ENCODE measurements at places on chromosomes 13 and 19. TPM values are rescaled to one million over a fixed set of nuclear protein-coding genes. Genes with fewer than 3 reads are reported as not detected.

The F7 gene
- 0.11 TPM for total RNA-seq

The CYP2B6 gene
- 4.6 TPM for total RNA-seq

The PRR22 gene
- total RNA-seq, result 1.4 TPM

The MICOS13 gene
- 56.0 TPM for total RNA-seq

The C1QTNF9B gene
- not detected for total RNA-seq

The ZNF665 gene
- total RNA-seq, result 1.6 TPM

The CCL25 gene
- not detected for total RNA-seq

GRCh38 chr19:6099599-6099998 lies 10.7 kb downstream of the RFX2 start:
- no peak for DNase-seq
- no peaks in the 10 kb centered on the region for H3K4me1 ChIP-seq
- no peaks in the 10 kb centered on the region for H3K36me3 ChIP-seq
- H3K27ac ChIP-seq, result peak overlapping the region; percentile 52
- no peak overlapping the region for H3K4me3 ChIP-seq

DNA sequence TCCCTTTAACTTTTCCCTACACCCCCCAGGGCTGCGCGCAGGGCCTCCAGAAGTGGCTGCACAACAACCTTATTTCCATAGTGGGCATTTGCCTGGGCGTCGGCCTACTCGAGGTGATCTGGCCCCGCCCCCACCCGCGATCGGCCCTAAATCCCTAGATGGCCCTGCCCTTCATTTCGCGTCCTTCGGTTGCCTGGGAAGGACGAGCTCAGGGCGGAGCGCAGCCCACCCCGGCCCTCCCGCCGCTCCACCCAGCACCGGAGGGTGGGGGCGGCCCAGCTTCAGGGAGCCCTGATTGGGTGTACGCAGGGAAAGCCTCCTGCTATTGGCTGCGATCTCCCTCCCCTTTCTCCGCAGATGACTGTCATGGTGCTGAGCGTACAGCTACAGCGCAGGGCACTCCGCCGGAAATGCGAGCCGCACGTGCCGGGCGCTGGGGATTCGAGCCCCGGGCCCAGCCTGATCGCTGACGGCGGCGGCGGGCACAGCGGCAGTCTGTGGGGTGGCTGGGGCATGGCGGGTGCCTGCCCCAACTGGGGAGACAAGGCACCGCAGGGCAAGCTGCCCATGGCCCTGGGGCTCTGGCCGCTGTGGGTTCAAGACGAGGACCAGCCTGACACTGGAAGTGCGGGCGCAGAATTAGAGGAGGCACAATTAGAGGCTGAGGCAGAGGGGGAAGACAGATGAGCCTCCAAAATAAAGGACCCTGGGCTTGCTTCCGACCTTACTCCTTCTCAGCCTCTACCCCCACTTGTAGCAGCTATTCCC lies 4.3 kb downstream of the CD37 start:
- peak; percentile 86 for DNase-seq
- no peaks in the 10 kb centered on the region for H3K36me3 ChIP-seq
- H3K27ac ChIP-seq, result peak overlapping the region; percentile 72
- H3K4me1 ChIP-seq, result peaks cover 6% of the 10 kb centered on the region
- peak overlapping the region; percentile 22 for H3K4me3 ChIP-seq

DNA sequence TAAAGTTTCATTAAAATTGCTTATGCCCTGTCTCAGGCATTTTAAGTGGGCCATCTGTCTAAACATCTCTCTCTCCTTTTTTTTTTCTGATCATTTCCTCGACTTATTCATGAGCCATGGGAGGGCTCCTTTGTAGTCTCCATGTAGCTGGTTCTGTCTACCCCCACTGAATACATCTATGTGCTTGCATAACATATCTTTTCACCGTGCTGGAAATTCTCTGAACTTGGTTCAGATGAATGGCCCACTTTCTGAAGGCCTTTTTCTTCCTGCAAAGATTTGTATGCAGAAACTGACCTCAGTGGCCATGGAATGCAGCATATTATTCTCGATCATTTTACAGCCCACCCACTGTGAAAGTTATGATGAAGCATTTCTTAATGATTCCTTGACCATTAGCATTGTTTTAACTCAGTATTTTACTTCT lies 225.3 kb downstream of the GGACT start:
- no peak overlapping the region for H3K27ac ChIP-seq
- H3K27me3 ChIP-seq, result no peaks in the 10 kb centered on the region
- no peak overlapping the region for H3K4me3 ChIP-seq

GRCh38 chr19:50419580-50420035 lies 870 bp downstream of the SPIB start:
- peaks cover 25% of the 10 kb centered on the region for H3K27me3 ChIP-seq
- H3K4me1 ChIP-seq, result peaks cover 5% of the 10 kb centered on the region
- H3K27ac ChIP-seq, result no peak overlapping the region
- DNase-seq, result no peak
- H3K4me3 ChIP-seq, result peak overlapping the region; percentile 15

GRCh38 chr13:76600081-76600480 lies 286.1 kb downstream of the KCTD12 start:
- no peak overlapping the region for H3K4me3 ChIP-seq
- H3K4me1 ChIP-seq, result no peaks in the 10 kb centered on the region
- H3K36me3 ChIP-seq, result no peaks in the 10 kb centered on the region

- H3K27me3 ChIP-seq, result no peaks in the 10 kb centered on the region
- H3K27ac ChIP-seq, result no peak overlapping the region
- no peak overlapping the region for H3K4me3 ChIP-seq
- H3K36me3 ChIP-seq, result no peaks in the 10 kb centered on the region
- H3K4me1 ChIP-seq, result no peaks in the 10 kb centered on the region
Measured at GRCh38 chr13:112843392-112844111, 125.5 kb upstream of the MCF2L start.

GRCh38 chr13:49528161-49528560 lies 32.4 kb downstream of the PHF11 start:
- H3K4me1 ChIP-seq, result no peaks in the 10 kb centered on the region
- no peaks in the 10 kb centered on the region for H3K36me3 ChIP-seq
- H3K4me3 ChIP-seq, result no peak overlapping the region
- no peak overlapping the region for H3K27ac ChIP-seq
- H3K27me3 ChIP-seq, result no peaks in the 10 kb centered on the region
- DNase-seq, result no peak

GRCh38 chr13:96766306-96766705 lies 228.0 kb downstream of the OXGR1 start:
- no peaks in the 10 kb centered on the region for H3K36me3 ChIP-seq
- no peak overlapping the region for H3K27ac ChIP-seq
- no peaks in the 10 kb centered on the region for H3K27me3 ChIP-seq

DNA sequence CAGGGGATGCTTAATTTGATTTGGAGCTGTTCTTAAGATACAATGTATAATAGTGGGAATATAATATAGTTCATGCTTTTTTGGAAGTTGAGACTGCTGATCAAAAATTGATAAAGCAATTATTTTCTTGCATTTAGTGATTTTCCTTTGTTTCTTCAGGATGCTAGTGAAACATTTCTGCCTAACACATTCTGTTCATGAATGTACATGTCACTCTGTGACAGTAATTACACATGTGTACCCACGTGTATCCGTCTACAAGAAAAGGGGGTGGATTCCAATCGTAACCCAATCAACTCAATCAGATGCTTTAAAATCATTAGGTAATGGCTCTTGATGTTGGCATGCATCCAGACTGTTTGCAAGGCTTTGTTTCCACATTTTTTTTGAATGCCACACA lies 5.0 kb upstream of the FRY start:
- no peak overlapping the region for H3K4me3 ChIP-seq
- no peak overlapping the region for H3K27ac ChIP-seq
- no peaks in the 10 kb centered on the region for H3K36me3 ChIP-seq
- DNase-seq, result no peak

DNA sequence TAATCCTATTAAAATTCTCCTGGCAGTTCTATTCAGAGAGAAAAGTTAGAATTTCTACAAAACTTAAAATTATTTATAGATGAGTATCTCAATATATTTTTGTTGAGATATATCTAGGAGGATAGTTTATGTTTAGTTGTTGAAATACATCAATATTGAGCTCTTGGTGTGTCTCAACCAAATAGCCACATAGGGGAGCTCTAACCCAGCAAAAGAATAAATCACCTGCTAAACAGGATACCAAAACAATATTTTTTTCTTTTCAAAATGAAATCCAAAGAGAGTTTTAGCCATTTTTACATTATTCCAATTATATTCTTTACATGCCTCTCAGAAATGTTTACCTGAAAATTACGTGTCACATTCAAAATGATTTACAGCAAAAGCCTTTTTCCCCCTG lies 954.7 kb downstream of the SLITRK6 start:
- no peaks in the 10 kb centered on the region for H3K36me3 ChIP-seq
- H3K4me1 ChIP-seq, result no peaks in the 10 kb centered on the region
- no peak overlapping the region for H3K4me3 ChIP-seq
- no peaks in the 10 kb centered on the region for H3K27me3 ChIP-seq

GRCh38 chr19:28889941-28890670 lies 322.8 kb downstream of the UQCRFS1 start:
- no peak overlapping the region for H3K27ac ChIP-seq
- no peaks in the 10 kb centered on the region for H3K4me1 ChIP-seq
- H3K27me3 ChIP-seq, result no peaks in the 10 kb centered on the region
- no peak for DNase-seq

GRCh38 chr13:94065741-94066140 lies 413.7 kb downstream of the DCT start:
- H3K36me3 ChIP-seq, result no peaks in the 10 kb centered on the region
- H3K27me3 ChIP-seq, result no peaks in the 10 kb centered on the region
- no peak for DNase-seq
- no peak overlapping the region for H3K4me3 ChIP-seq
- H3K27ac ChIP-seq, result no peak overlapping the region
- H3K4me1 ChIP-seq, result no peaks in the 10 kb centered on the region

GRCh38 chr13:62684359-62684758 lies 1268.7 kb upstream of the PCDH20 start:
- no peak overlapping the region for H3K4me3 ChIP-seq
- no peak overlapping the region for H3K27ac ChIP-seq
- no peak for DNase-seq
- no peaks in the 10 kb centered on the region for H3K4me1 ChIP-seq
- no peaks in the 10 kb centered on the region for H3K27me3 ChIP-seq

- H3K4me1 ChIP-seq, result no peaks in the 10 kb centered on the region
- H3K4me3 ChIP-seq, result no peak overlapping the region
- H3K27me3 ChIP-seq, result no peaks in the 10 kb centered on the region
- H3K27ac ChIP-seq, result no peak overlapping the region
- DNase-seq, result no peak
- no peaks in the 10 kb centered on the region for H3K36me3 ChIP-seq
Measured at GRCh38 chr19:45747513-45747912, 14.3 kb downstream of the MEIOSIN start.

GRCh38 chr13:78032132-78032531 lies 113.5 kb upstream of the EDNRB start:
- H3K27me3 ChIP-seq, result no peaks in the 10 kb centered on the region
- no peaks in the 10 kb centered on the region for H3K4me1 ChIP-seq
- DNase-seq, result no peak
- H3K36me3 ChIP-seq, result no peaks in the 10 kb centered on the region

- no peak for DNase-seq
- H3K27me3 ChIP-seq, result no peaks in the 10 kb centered on the region
- H3K4me3 ChIP-seq, result no peak overlapping the region
- H3K27ac ChIP-seq, result no peak overlapping the region
- no peaks in the 10 kb centered on the region for H3K36me3 ChIP-seq
- no peaks in the 10 kb centered on the region for H3K4me1 ChIP-seq
Measured at GRCh38 chr13:39107561-39107960, 69.3 kb downstream of the NHLRC3 start.

DNA sequence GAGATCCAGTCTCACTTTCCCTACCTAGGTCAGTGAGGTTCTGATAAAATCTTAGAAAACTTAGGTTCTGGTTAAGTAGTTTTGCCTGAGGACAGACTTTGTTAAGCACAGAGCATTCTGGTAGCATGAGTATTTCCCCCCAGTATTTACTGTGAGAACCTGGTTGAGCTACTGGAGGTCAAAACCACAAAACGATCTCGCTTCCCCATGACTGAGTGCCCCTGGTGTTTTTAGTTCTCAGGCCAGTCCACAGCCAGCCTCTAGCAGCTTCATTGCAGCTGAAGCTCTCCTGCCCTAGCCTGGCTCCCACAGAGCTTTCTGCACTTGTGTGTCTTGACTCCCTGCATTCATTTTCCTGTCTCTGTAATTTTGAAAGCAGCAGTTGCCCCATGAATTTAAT lies 1138.2 kb downstream of the UQCRFS1 start:
- H3K4me1 ChIP-seq, result no peaks in the 10 kb centered on the region

GRCh38 chr13:29081697-29082440 lies 261.7 kb downstream of the MTUS2 start:
- no peak overlapping the region for H3K27ac ChIP-seq
- H3K4me1 ChIP-seq, result no peaks in the 10 kb centered on the region
- H3K4me3 ChIP-seq, result no peak overlapping the region

- no peaks in the 10 kb centered on the region for H3K36me3 ChIP-seq
- no peak overlapping the region for H3K27ac ChIP-seq
- H3K4me1 ChIP-seq, result no peaks in the 10 kb centered on the region
Measured at GRCh38 chr19:50406156-50406820, 12.4 kb upstream of the SPIB start.

DNA sequence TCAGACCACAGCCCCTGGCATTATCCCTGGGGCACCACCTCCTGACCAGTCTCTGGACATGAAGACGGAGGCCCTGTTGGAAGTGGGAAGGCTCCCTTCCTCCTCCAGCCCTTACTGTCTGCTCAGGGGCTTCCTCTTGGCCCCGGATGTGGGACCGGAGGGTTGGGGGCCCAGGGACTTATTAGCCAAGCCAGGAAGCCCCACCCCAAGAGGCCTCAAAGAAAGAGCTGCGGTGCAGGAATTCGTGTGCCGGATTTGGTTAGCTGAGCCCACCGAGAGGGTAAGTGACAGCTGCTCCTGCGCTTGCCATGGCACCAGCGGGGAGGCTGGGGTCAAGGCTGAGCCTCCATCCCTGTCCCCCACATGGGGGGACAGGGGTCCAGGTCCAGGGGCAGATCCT lies at the start of gene RETN:
Gene RETN (plus strand): TSS at position 208 of the 400 bp plus-strand sequence. CDS start 278 bp downstream, outside the sequence.
- H3K4me3 ChIP-seq, result no peak within 1 kb of the TSS
- peaks cover 3% of the 10 kb centered on the region for H3K27me3 ChIP-seq
- no peak within 1 kb of the TSS for H3K27ac ChIP-seq
- no peaks in the 10 kb centered on the region for H3K36me3 ChIP-seq

- H3K4me3 ChIP-seq, result no peak overlapping the region
- no peaks in the 10 kb centered on the region for H3K27me3 ChIP-seq
- DNase-seq, result no peak
- no peak overlapping the region for H3K27ac ChIP-seq
- H3K4me1 ChIP-seq, result peaks cover 2% of the 10 kb centered on the region
Measured at GRCh38 chr13:30314069-30314468, 6.7 kb upstream of the KATNAL1 start.

DNA sequence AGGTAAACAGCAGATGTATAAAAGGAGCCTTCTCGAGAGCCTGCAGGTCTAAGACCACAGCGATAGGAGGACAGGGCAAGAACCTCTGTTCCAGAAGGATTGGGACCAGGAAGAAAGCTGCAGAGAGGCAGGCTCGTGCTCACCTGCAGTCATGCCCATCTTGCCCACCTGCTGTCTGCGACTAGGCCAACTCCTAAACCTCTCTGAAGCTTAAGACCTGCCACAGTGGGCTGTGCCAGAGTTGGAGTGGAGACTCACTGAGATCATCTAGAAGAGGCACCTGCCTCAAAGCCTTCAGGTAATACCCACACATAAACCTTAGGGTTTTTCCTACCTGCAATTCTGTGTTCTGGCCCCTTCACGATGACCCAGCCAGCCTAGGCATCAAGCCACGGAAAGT lies 68.7 kb downstream of the IRS2 start:
- H3K4me3 ChIP-seq, result no peak overlapping the region
- no peak overlapping the region for H3K27ac ChIP-seq
- H3K36me3 ChIP-seq, result no peaks in the 10 kb centered on the region
- no peaks in the 10 kb centered on the region for H3K27me3 ChIP-seq
